ENCODE measurements at places on chromosomes 4 and X. TPM values are rescaled to one million over a fixed set of nuclear protein-coding genes. Genes with fewer than 3 reads are reported as not detected.

The RS1 gene
- 4.7 TPM for total RNA-seq

The RTL9 gene
- total RNA-seq, result not detected

The SPATA18 gene
- total RNA-seq, result 17.3 TPM

DNA sequence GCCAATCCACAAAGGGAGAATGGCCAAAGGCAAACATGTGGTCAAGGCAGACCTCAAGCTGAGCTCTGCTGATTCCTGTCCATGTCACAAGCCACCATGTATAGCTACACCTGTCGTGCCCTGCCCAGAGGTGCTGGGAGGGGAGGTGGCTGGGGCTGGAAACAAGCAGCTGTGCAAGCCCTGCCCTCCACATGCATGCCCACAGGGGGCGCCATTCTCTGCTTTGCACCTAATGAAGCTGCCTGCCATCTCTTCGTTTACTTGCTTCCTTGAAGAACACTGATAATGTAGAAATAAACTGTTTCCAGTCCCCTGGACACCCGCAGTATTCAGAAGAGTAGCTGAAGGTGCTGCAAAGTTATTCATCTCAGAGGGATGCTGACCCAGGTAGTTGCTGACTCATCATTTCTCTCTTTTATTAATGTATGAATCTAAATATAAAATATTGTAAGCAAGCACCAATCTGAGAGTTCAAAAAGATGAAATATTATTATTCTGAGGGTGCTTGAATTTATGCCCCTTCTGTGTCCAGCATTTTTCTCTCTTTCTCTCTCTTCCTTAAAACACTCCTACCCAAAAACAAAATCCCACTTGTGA, 278.6 kb downstream of the ADGRA3 start:
- no peaks in the 10 kb centered on the region for H3K4me1 ChIP-seq
- H3K4me3 ChIP-seq, result no peak overlapping the region
- no peak overlapping the region for H3K27ac ChIP-seq
- peak; percentile 68 for DNase-seq

GRCh38 chrX:15956681-15957080, 102.1 kb upstream of the AP1S2 start:
- no peak for DNase-seq
- no peak overlapping the region for H3K4me3 ChIP-seq
- no peaks in the 10 kb centered on the region for H3K27me3 ChIP-seq
